Suprapubic skin (tissue), 4 donors: ENCODE measurements at places on chromosomes 11 and 22. TPM values are rescaled to one million over a fixed set of nuclear protein-coding genes. Genes with fewer than 3 reads are reported as not detected.

PNPLA5 gene
- total RNA-seq, result 2.5 TPM

OTUB1 gene
- total RNA-seq, result 78.4 TPM

- DNase-seq, result no peak
Measured at GRCh38 chr11:818396-819128, at the start of gene PNPLA2. PNPLA2 (plus strand) TSS chr11:818914; CDS start chr11:819719, 805 bp downstream.

GRCh38 chr11:116778556-116778955 lies 5.8 kb upstream of the BUD13 start:
- no peak for DNase-seq

GRCh38 chr22:24394254-24394653 lies 33.1 kb upstream of the ADORA2A start:
- DNase-seq, result no peak

CPT1B gene
- 46.6 TPM for total RNA-seq

SLC1A2 gene
- total RNA-seq, result 2.0 TPM

DNA sequence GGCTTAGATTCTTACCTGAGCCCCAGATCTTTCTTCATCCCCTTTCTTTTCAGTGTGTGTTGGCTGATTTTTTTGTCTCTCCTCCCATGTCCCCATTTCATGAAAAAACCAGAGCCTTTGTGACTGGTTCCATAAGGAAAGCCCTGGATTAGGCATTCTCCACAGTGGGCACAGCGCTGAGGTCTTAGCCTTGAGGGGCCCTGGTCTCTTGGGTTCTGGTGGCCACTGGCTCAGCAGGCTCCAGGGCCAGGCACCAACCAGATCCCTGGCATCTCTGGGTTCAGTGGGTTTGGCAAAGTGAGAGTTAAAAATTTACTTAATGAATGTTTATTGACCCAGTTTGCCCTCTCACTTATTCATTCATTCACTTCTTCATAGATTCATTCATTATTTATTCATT lies 49.5 kb upstream of the ACCSL start:
- no peak for DNase-seq

- no peak for DNase-seq
Measured at GRCh38 chr11:118881228-118881627, 2.5 kb upstream of the CXCR5 start.

MOGAT2 gene
- total RNA-seq, result 5.2 TPM

- no peak for DNase-seq
Measured at GRCh38 chr11:69052343-69053168, 3.8 kb downstream of the TPCN2 start.

CAPN5 gene
- 1.0 TPM for total RNA-seq

DNA sequence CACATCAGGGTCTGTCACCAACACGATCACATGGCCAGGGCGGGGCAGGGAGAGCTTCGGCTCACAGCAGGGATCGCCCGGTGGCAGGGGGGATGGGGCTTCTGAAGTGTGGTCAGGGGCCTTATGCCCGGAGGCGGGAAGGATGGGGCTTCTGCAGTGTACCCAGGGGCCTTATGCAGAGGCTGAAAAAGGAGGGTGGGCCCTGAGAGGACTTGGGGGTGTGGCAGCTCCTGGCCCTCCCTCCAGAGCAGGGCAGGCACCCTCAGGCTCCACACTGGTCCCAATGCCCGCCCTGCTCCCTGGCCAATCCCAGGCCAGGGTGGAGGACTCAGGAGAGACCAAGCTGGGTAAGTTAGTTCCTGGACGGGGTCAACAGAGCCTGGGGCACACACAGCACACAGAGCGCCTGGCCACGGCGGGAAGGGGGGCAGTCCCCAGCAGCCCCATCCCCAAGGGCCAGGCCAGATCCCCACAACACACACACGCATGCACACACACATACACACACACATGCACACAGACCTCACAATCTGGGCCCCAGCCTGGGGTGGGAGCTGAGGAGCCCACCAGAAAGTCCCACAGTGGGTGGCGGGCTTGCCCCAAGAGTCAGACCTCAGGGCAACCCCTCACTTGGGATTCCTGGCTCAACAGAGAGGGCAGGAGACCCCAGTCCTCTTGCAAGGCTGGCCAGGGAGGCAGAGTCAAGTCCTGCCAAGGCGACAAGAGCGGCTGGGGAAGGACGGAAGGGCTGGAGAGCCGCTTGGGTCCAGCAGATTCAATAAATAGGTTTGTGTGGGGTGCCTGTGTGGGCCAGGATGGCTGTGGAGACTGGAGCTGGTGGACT lies 1.1 kb upstream of the CEND1 start:
- DNase-seq, result no peak

DNA sequence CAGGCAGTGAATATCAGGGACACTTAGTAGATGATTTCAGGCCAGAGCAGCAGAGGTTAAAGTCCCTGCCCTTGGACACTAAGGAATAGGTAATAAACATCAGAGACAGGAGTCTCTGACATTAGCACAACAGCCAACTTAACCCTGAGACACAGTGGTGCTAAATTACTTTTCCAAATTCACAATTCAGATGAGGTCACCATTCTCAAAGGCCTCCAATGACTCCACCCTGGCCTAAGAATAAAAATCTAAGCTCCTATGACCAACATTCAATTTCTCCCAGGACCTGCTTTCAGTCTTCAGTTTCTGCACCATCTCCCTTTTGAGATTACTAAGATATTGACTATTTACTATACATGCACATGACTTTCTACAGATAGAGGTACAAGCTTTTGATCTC lies 42.0 kb downstream of the BLID start:
- no peak for DNase-seq

DNA sequence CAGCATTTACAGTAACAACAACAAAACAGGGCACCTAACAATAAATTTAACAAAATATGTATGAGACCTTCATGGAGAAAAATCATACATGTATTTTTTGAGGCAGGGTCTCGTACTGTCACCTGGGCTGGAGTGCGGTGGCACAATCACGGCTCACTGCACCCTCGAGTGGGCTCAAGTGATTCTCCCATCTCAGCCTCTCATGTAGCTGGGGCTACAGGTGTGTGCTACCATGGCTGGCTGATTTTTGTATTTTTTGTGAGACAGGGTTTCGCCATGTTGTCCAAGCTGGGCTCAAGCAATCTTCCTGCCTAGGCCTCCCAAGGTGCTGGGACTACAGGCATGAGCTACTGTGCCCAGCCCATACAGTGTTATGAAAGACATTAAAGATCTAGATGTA lies 278.1 kb downstream of the SWAP70 start:
- no peak for DNase-seq

GRCh38 chr11:100949443-100949842 lies 180.2 kb downstream of the PGR start:
- DNase-seq, result no peak

GRCh38 chr11:55707029-55707428 lies 45.0 kb downstream of the OR4C6 start:
- DNase-seq, result no peak

DNA sequence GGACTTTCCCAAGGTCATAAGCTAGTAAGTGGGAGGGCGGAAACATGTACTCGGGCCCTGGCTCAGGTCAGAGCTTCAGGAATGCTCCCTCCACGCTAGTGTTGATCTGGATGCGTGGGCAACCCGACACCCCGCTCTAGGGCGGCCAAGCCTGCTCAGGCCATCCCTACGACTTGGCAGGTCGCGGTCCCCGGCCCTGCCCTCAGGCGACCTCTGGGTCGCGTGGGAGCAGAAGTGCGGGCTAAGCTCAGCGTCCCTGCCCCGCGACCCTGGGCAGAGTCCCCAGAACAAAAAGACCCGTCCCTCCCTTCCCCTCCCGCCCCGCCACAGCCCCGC lies 781 bp upstream of the TEF start:
- no peak for DNase-seq

DNA sequence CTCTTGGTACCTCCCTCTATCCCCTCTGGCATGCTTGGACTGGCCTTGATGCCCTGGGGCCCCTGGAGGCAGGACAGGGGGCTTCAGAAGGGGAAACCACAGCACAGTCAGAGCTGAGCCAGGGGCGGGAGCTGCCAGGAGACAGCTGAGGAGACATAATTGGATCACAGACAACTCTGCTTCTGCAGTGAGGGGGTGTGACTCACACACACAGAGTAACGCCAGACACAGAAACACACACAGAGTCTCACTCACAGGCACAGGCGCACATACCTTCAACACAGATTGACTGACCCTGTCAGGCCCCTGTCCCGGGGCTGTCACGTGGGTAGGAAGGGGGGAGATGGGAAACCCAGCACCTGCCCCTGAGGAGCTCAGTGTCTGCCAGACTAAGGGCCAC lies 20.6 kb downstream of the STARD10 start:
- DNase-seq, result no peak

IL10RA gene
- 3.3 TPM for total RNA-seq

DNA sequence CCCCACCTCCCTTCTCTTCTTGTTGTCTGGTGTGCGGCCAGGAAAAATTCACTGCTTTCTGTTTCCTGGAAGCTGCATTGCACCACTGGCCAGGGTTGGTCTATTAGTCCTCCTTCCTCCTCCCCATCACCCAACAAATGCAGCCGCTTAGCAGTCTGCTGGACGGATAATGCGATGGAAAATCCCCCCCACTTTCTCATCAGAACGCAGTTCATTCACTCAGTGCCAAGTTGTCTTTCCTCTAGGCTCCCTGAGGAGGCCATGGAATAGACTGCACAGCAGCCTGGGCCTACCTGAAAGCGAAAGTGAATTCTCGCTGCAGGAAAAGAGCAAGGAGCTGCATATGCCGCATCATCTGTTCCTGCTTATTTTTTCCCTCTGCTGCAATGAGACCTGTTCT lies 513.6 kb downstream of the METTL15 start:
- no peak for DNase-seq

PRAME gene
- not detected for total RNA-seq

MGAT3 gene
- 2.2 TPM for total RNA-seq

DNA sequence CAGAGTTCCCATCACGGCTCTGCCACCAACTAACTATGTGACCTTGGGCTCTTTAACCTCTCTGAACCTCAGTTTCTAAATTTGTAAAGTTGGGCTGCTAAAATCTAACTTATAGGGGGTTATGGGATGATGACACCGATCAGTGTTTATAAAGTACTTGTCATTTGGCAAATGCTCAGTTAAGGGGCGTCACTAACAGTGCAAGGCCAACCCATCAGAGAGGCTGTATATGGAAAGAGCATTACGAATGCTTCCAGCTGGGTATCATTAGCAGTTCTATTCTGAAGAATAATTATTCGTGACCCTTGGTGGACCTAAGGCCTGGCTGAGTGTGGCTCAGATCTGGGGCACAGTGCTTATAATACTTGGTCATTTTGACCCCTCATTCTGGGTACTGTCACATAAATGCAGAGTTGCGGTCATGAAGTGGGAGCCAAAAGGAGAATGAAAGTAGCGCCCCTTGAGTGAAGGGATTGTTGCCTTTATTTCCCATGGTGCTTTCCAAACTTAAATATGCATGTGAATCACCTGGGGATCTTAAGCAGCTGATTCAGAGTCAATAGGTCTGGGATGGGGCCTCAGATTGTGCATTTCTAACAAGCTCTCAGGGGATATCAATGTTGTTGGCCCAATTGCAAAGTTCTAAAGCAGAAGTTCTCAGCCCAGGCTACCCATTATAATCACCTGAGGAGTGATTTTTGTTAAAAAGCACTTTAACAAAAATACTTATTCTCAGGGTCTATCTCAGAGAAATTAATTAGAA lies 115.8 kb downstream of the CSNK2A3 start:
- DNase-seq, result no peak

GRCh38 chr11:34540870-34541269 lies 27.3 kb upstream of the ELF5 start:
- DNase-seq, result no peak

DNA sequence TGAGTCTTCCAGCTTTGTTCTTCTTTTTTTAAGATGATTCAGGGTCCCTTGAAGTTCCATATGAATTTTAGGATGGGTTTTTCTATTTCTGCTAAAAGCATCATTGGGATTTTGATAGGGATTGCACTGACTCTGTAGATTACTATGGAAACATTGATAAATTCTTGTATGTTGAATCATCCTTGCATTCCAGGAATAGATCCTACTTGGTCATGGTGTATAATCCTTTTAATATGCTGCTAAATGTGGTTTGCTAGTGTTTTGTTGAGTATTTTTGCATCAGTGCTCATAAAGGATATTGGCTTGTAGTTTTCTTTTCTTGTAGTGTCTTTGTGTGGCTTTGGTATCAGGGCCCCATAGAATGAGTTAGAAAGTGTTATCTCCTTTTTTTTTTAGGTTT lies 34.9 kb upstream of the PHOX2A start:
- DNase-seq, result no peak

- no peak for DNase-seq
Measured at GRCh38 chr22:49642331-49642730, 185.3 kb downstream of the BRD1 start.

- DNase-seq, result no peak
Measured at GRCh38 chr11:11500744-11501487, 120.9 kb downstream of the GALNT18 start.

OR10S1 gene
- not detected for total RNA-seq

- no peak for DNase-seq
Measured at GRCh38 chr11:99368583-99368982, 347.8 kb downstream of the CNTN5 start.

DNA sequence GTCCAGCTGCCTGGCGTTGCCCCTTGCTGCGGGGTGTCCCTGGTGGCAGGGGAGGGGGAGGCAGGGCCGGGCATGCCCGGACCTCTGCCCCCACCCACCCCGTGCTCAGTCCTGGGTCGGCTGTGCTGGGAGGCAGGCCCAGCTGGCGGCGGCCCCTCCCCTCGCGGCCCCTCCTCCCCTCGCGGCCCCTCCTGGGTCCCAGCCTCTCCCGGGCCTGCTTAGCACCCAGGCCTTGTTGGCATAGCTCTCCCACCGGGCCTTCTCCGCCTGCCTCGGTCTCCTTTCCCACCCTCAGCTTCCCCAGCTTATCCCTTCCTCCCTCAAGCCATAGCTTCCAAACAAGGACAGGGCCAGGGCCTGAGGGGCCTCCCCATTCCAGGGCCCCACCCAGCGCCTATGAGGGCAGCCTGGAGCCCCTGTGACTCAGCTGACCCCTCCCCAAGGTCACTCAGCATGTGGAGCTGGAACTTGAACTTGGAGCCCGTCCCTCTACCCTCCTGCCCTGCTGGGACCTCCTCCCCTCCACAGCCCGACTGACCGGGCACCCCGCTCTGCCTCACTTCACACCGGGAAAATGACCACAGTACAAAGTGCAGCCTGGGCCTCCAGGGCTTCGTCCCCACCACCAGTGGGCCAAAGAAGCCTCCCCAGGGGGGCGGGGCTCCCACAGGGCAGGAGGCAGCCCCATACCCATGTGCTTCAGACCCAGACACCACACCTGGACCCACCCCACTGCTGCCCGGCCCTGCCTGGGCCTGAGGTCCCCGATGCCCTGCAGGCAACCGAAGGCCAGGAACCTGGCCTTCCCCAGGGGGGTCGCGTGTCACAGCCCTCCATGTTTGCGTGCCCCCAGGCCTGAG lies 1.2 kb downstream of the EPS8L2 start:
- DNase-seq, result peak; percentile 71

DNA sequence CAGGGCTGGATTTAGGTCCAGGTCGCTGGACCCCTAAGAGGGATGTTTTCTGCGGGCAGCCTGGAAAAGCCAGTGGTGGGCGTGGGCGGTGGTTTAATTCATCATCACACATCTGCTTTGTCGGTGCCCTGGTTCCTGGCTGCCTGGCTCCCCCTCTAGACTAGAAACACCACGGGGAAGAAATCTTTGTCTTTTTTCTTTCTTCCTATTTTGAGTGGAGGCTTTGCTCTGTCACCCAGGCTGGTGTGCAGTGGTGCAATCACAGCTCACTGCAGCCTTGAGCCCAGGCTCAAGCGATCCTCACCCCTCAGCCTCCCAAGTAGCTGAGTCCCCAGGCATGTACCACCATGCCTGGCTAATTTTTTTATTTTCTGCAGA lies 86.6 kb upstream of the LINC01488 start:
- no peak for DNase-seq
